ENCODE measurements at places on chromosomes 2 and 18. TPM values are rescaled to one million over a fixed set of nuclear protein-coding genes. Genes with fewer than 3 reads are reported as not detected.

Gene AQP12B
- total RNA-seq, result not detected

Gene AKAIN1
- not detected for total RNA-seq

Gene MEIS1
- 8.1 TPM for total RNA-seq

Gene EPAS1
- total RNA-seq, result 128 TPM

Gene CRYBA2
- total RNA-seq, result not detected

Gene SNED1
- total RNA-seq, result 17.9 TPM

Gene PTPRN
- total RNA-seq, result not detected

Gene POTEF
- total RNA-seq, result 0.22 TPM

Gene CD8B
- total RNA-seq, result not detected

Gene CCL20
- total RNA-seq, result 0.60 TPM

Gene EGR4
- under 0.01 TPM for total RNA-seq

Gene RGPD4
- total RNA-seq, result not detected

Gene PRSS56
- total RNA-seq, result not detected

Gene C2orf66
- not detected for total RNA-seq

Gene RPRM
- not detected for total RNA-seq

Data from lung microvascular endothelial cell (primary cell).